ENCODE measurements at places on chromosomes 3 and 15.

DNA sequence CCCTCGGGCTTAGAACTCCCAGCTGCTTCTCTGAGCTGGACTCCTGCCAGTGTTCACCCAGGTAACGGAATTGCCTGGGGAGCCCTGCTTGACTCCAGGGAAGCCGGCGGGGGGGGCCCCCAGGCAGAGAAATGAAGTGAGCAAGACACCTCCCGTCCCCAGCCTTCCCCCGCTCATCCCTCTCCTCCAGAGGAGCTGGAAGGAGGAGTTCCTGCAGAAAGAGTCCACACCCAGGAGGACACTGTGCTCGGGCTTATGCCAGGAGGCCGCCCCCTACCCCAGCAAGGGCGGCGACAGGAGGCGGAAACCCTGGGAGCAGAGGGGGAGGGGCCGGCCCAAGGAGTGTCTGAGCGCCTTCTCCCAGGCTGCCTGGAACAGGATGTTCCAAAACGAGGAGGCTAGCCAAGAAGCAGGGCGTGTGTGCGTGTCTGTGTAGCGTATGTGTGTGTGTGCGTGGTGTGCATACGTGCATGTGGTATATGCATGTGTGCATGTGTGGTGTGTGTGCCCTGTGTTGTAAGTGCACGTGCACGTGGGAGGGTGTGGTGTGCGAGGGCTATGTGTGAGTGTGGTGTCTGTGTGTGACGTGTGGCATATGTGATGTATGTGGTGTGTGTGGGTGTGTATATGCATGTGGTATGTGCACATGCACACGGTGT lies 511.3 kb downstream of the SHQ1 start:
- DNase-seq = no peak

GRCh38 chr3:37324850-37325321 lies 150.5 kb upstream of the LRRFIP2 start:
- DNase-seq = no peak

GRCh38 chr3:34072297-34072696 lies 273.9 kb downstream of the PDCD6IP start:
- DNase-seq = no peak

GRCh38 chr3:1446531-1446930 lies 353.7 kb downstream of the CNTN6 start:
- no peak for DNase-seq

DNA sequence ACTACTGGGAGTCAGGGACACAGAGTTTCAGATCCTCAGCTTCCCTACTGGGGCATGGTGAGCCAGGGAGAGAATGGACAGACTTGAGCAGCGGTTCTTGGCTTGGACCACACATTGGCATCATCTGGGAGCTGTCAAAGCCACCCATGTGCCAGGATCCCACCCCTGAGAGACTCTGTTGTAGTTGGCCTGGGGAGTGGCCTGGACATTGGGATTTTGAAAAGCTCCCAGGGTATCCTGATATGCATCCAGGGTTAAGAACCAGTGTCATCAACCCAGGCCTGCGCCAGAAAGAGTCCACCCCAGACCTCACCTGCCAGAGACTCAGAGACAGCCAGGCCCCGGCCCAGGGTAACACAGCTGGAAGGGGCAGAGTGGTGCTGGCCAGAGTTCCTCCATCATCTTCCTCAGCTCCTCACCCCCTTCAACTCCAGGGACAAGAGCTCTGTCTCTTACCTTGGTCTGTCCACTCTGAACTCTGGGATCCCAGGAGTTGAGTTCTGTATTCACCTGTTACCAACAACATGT lies 33.0 kb upstream of the CHRNB4 start:
- DNase-seq = no peak

DNA sequence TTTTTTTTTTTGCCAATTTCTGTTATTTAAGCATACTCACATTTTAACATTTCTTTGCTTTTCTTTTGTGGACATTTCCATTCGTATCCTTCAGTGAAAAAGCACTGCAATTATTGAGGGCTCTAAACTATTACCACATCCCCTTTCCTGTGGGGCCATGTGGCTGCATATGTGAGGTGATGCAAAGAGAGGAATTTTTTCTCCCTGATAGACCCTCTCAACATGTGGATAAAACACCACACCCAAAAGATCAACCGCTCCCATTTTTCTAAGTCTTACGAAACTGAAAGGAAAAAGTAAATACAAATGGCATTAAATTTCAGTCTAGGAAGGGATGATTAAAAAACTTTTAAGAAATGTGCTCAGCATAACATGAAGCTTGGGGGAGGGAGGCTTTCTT lies 68.8 kb downstream of the DNAJC13 start:
- no peak for DNase-seq

- no peak for DNase-seq
Observed at GRCh38 chr3:195752546-195753331, 32.0 kb downstream of the MUC20 start.

All from activated CD4-positive, alpha-beta T cell treated with anti-CD3 and anti-CD28 coated beads, Interleukin-2, amount 10 ng/mL, durations not matched to agents 24 days and 14 days (primary cell).